ENCODE measurements at places on chromosomes 16 and 17. TPM values are rescaled to one million over a fixed set of nuclear protein-coding genes. Genes with fewer than 3 reads are reported as not detected.

- DNase-seq = no peak
Measured at GRCh38 chr17:28145348-28145747, 102.9 kb downstream of the NLK start.

The INCA1 gene
- 8.8 TPM for polyA plus RNA-seq

DNA sequence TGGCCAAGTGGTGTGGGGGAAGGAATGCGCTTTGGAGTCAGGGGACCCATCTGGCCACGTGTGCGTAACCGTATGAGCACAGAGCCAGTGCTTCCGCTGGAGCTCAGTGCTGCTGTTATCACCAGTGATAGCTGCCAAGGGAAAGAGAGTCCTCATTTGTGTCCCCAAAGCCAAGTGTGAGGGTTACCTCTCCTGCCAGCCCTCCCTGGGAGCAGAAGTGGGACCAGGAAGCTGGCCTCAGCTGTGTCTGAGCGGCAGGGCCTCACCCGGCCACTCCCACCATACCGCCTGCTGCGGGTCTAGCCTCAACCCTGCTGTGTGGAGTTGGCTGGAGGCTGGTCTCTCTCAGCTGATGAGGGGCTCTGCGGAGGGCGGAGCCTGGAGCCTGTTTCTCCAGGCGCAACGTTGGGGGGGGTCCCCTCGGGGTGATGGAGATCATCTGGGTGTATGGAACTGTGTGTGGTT lies 44.5 kb downstream of the MEAK7 start:
- DNase-seq = no peak

DNA sequence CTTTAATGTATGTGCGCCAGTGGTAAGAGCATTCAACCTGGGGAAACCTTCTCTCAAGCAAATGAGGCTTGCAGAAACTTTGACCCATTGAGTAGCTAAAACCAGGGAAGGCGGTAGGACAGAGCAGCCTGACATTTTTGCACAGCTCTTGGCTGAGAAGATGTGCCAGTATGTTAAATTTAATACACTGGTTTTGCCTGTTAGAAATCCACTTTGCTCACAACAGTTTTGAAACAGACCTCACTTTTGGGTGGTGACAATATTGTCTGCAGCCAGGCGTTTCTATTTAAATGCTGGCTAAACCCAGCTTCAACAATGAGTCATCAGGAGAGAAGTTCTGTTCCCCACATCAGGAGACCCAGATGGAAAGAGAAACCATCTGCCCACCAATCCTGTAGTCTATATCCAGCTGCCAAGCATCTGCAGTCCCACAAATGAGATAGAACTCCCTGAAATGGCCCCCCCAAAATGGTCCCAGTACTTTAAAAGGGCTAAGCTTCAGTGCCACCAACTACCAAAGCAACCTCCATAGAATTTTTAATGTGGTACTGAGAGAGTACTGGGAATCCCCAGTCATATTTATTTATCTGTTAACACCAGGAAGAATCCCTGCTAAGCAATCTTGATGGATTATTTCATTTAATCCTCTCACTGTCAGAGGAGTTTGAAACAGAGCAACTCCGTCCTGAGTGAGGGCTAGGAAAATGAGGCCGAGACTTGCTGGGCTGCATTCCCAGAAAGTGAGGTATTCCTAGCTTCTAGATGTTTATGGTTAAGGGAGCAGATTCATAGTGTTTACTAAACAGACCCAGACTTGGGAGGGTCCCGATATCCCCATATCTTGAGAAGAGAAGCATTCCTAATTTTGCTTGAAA lies 29.0 kb upstream of the CLEC3A start:
- DNase-seq = no peak

GRCh38 chr16:2270588-2271470 lies 2.9 kb upstream of the RNPS1 start:
- no peak for DNase-seq

DNA sequence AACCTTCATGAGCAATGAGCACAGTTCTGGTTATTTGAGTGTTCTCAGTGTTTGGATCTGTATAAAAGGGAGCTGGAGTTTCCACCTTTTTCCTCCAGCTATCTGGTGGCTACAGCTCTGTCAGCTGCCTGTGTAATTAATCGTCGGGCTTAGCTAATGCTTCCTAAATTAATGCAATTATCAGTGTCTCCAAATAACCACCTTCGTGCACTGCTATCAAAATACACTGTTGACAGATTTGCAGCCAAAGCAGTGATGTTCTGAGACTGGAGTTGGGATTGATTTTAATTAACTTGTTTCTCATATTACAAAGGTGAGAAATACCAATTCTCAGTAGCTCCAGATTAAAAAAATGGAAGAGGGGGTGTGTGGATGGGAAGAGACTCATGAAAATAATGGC lies 325.8 kb downstream of the CBLN1 start:
- peak; percentile 3 for DNase-seq

- no peak for DNase-seq
Measured at GRCh38 chr17:61510991-61511390, 58.8 kb downstream of the TBX4 start.

DNA sequence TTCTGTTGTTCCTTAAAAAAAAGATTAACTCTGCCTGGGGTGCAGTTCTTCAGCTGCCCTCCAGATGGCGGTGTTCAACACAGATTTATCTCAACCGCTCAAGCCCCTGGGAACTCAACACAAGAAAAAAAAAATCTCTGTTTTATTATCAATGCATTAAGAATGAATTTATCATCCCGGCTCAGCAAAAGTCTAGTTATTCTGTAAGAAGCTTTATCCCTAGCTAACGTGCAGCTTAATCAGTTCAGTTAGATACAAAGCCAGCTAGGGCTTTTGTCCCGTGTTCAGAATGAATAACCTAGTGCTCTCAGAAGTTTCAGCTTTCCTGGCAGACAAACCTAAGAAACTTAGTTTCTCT lies 475.9 kb upstream of the CCL2 start:
- peak; percentile 59 for DNase-seq
